Psoas muscle (tissue), 8 donors: ENCODE measurements at places on chromosomes 5 and 9. TPM values are rescaled to one million over a fixed set of nuclear protein-coding genes. Genes with fewer than 3 reads are reported as not detected.

The CSF2 gene
- total RNA-seq = not detected

The C5orf58 gene
- not detected for total RNA-seq

The IFNA13 gene
- total RNA-seq = not detected

The NR2F1 gene
- 1.3 TPM for total RNA-seq

The RICTOR gene
- 36.7 TPM for total RNA-seq

The WDR38 gene
- total RNA-seq = not detected

The ZDHHC11B gene
- total RNA-seq = 2.2 TPM

The SLC31A1 gene
- 6.7 TPM for total RNA-seq

The RAD17 gene
- total RNA-seq = 19.2 TPM

The SV2C gene
- not detected for total RNA-seq

The STARD4 gene
- 2.1 TPM for total RNA-seq

The TEK gene
- total RNA-seq = 5.7 TPM

The ARHGAP26 gene
- total RNA-seq = 12.0 TPM

- DNase-seq = no peak
- H3K4me3 ChIP-seq = no peak overlapping the region
- H3K4me1 ChIP-seq = no peaks in the 10 kb centered on the region
- H3K27me3 ChIP-seq = no peaks in the 10 kb centered on the region
- no peak overlapping the region for H3K27ac ChIP-seq
Measured at GRCh38 chr5:97297704-97298091, 114.7 kb upstream of the RIOK2 start.

GRCh38 chr5:121273833-121274433 lies 577.7 kb upstream of the FTMT start:
- no peak for DNase-seq
- no peak overlapping the region for H3K4me3 ChIP-seq
- no peak overlapping the region for H3K27ac ChIP-seq
- no peaks in the 10 kb centered on the region for H3K36me3 ChIP-seq

- no peaks in the 10 kb centered on the region for H3K36me3 ChIP-seq
- DNase-seq = no peak
- no peak overlapping the region for H3K27ac ChIP-seq
- no peak overlapping the region for H3K4me3 ChIP-seq
- peaks cover 10% of the 10 kb centered on the region for H3K4me1 ChIP-seq
Measured at GRCh38 chr9:110157823-110158664, 49.9 kb downstream of the C9orf152 start.

GRCh38 chr9:106718936-106719335 lies 144.0 kb upstream of the ZNF462 start:
- DNase-seq = no peak
- H3K4me3 ChIP-seq = no peak overlapping the region
- H3K27me3 ChIP-seq = no peaks in the 10 kb centered on the region
- no peaks in the 10 kb centered on the region for H3K36me3 ChIP-seq

GRCh38 chr5:32810804-32811203 lies 99.7 kb downstream of the NPR3 start:
- H3K4me3 ChIP-seq = no peak overlapping the region
- H3K36me3 ChIP-seq = no peaks in the 10 kb centered on the region
- no peaks in the 10 kb centered on the region for H3K27me3 ChIP-seq

DNA sequence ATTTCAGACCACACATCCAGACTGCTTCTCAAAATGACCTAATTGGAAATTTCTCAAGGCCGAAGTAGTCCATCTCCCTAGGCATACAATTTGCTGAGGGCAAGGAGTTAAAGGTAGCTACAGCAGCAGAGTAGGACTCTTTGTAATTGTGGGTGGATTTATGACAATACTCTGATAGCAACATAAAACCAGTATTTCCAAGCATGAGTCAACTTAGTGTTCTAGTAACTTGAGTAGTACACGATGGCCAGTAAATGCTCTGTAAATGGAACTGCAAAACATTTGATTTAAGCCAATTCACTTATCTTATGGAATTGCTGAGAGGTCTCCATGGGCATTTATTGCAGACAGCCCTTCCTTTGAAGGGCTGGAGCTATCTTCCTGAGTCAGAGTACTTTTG lies 352.2 kb downstream of the PLK2 start:
- DNase-seq = no peak
- H3K4me3 ChIP-seq = no peak overlapping the region
- H3K27me3 ChIP-seq = no peaks in the 10 kb centered on the region
- H3K4me1 ChIP-seq = no peaks in the 10 kb centered on the region
- no peak overlapping the region for H3K27ac ChIP-seq

- no peak for DNase-seq
- no peaks in the 10 kb centered on the region for H3K27me3 ChIP-seq
- H3K4me1 ChIP-seq = no peaks in the 10 kb centered on the region
Measured at GRCh38 chr9:122396614-122397148, 25.9 kb downstream of the PTGS1 start.

- peaks cover 14% of the 10 kb centered on the region for H3K4me1 ChIP-seq
- DNase-seq = no peak
- no peaks in the 10 kb centered on the region for H3K27me3 ChIP-seq
- H3K4me3 ChIP-seq = no peak overlapping the region
Measured at GRCh38 chr9:105333811-105334210, 89.4 kb downstream of the SLC44A1 start.

GRCh38 chr9:91915524-91916263 lies 34.3 kb downstream of the ROR2 start:
- no peak for DNase-seq
- no peaks in the 10 kb centered on the region for H3K4me1 ChIP-seq
- H3K4me3 ChIP-seq = no peak overlapping the region
- no peaks in the 10 kb centered on the region for H3K36me3 ChIP-seq
- no peak overlapping the region for H3K27ac ChIP-seq

- no peaks in the 10 kb centered on the region for H3K27me3 ChIP-seq
- H3K4me1 ChIP-seq = peaks cover 11% of the 10 kb centered on the region
- no peak for DNase-seq
- H3K27ac ChIP-seq = no peak overlapping the region
- H3K36me3 ChIP-seq = peaks cover 82% of the 10 kb centered on the region
Measured at GRCh38 chr5:888638-889035, 4.0 kb downstream of the BRD9 start.

DNA sequence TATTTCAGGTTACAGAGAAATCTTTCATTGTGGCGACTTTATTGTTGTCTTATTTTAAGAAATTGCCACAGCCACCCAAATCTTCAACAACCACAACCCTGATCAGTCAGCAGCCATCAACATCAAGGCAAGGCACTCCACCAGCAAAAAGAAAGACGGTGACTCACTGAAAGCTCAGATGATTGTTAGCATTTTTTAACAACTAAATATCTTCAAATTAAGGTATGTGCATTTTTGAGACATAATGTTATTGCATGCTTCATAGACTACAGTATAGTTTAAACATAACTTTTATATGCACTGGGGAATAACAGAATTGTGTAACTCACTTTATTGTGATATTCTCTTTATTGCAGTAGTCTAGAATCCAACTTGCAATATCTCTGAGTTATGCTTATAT lies 263.4 kb downstream of the TMEM232 start:
- no peak overlapping the region for H3K4me3 ChIP-seq
- H3K27me3 ChIP-seq = no peaks in the 10 kb centered on the region
- H3K4me1 ChIP-seq = no peaks in the 10 kb centered on the region
- DNase-seq = no peak
- no peak overlapping the region for H3K27ac ChIP-seq

DNA sequence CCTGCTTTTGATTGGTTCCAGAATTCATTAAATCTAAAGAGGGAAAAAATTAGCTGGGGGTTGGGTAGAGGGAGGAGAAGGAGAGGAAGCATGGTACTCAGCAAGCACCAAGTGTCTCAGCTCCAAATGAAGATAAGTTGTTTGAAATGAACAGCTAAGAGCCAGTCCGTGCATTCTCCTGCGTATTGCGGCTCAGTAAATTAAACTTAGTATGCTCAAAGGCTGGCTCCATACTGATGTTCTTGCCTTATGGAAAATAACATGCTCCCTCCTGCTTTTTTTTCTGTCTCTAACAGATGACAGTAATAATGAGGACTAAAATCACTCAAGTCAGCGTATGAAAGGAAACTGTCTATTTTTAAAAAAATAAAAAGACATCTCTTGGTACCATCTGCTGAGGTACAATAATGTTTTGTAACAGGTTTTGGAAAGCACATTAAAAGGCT lies 161.0 kb downstream of the SPATA31D1 start:
- no peaks in the 10 kb centered on the region for H3K27me3 ChIP-seq
- no peak overlapping the region for H3K27ac ChIP-seq
- peaks cover 4% of the 10 kb centered on the region for H3K4me1 ChIP-seq
- H3K4me3 ChIP-seq = no peak overlapping the region

GRCh38 chr5:11892832-11893231 lies 11.4 kb downstream of the CTNND2 start:
- no peaks in the 10 kb centered on the region for H3K27me3 ChIP-seq
- no peaks in the 10 kb centered on the region for H3K4me1 ChIP-seq
- H3K36me3 ChIP-seq = no peaks in the 10 kb centered on the region
- no peak overlapping the region for H3K4me3 ChIP-seq

- DNase-seq = no peak
- no peaks in the 10 kb centered on the region for H3K4me1 ChIP-seq
- no peak overlapping the region for H3K4me3 ChIP-seq
- H3K27me3 ChIP-seq = peaks cover 6% of the 10 kb centered on the region
- H3K36me3 ChIP-seq = no peaks in the 10 kb centered on the region
- H3K27ac ChIP-seq = no peak overlapping the region
Measured at GRCh38 chr9:92147030-92147851, 32.0 kb upstream of the SPTLC1 start.

GRCh38 chr9:61665330-61665751 lies 475.5 kb downstream of the SPATA31A7 start:
- no peaks in the 10 kb centered on the region for H3K36me3 ChIP-seq
- no peaks in the 10 kb centered on the region for H3K27me3 ChIP-seq
- no peak for DNase-seq
- no peak overlapping the region for H3K27ac ChIP-seq

DNA sequence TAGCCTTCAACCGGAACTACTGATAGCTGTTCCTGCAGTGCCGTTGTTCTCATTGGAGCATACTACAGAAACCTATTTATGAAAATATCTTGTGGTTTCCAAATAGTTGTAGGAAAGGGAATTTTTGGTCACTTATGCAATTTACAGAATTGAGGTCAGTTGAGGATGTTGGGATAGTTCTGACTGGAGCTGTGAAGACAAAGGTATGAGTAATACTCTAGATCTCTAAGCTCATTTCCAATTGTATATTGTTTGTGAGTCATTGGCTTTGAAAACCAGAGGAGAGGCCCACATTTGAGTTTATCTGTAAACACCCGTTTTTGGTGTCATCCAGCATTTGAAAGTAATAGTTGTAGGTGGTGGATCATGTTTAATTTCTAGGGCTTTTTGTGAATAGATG lies 561.3 kb upstream of the WWC1 start:
- DNase-seq = no peak
- no peaks in the 10 kb centered on the region for H3K27me3 ChIP-seq
- no peaks in the 10 kb centered on the region for H3K4me1 ChIP-seq
- no peak overlapping the region for H3K4me3 ChIP-seq
- no peaks in the 10 kb centered on the region for H3K36me3 ChIP-seq

- peak overlapping the region; percentile 91 for H3K27ac ChIP-seq
- H3K27me3 ChIP-seq = no peaks in the 10 kb centered on the region
- H3K4me3 ChIP-seq = peak overlapping the region; percentile 96
- peaks cover 40% of the 10 kb centered on the region for H3K4me1 ChIP-seq
- no peak for DNase-seq
Measured at GRCh38 chr9:127452691-127453090, 1.4 kb downstream of the LRSAM1 start.

DNA sequence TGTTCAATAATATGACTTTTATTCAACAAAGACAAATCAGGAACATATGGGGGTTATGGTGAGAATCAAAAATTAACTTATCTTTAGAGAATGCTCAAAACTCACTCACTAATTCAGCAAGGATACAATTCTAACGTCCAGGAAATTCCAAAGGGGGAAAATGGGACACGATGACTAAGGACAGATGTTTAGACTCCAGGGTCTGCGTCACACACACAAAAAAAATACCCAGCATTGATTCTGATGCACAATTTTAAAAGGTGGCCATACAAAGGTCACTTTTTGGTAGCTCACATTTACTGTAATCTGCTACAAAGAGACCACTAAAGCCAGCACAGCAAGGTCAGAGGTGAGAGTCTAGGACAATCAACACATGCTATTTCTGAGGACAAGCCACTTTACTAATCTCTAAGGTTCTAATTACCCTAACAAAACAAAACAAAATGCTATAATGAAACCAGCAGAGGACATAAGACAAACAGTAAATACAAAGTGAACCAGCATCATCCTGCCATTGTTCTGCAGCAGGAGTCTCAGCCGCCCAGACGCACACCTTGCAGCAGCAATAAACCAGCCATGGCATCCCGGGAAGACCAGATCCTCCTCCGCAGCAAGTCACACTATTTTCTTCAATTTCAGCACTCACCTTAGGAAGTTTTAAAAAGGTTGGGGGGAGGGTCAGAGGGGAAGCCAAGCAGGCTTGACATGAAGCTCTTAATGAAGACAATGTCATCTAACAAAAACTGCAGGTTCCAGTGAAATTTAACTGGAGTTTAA lies 57.8 kb downstream of the TTC39B start:
- no peaks in the 10 kb centered on the region for H3K36me3 ChIP-seq
- DNase-seq = no peak
- no peak overlapping the region for H3K4me3 ChIP-seq
- no peaks in the 10 kb centered on the region for H3K4me1 ChIP-seq
- no peak overlapping the region for H3K27ac ChIP-seq

- no peak overlapping the region for H3K4me3 ChIP-seq
- DNase-seq = no peak
- no peaks in the 10 kb centered on the region for H3K36me3 ChIP-seq
- no peaks in the 10 kb centered on the region for H3K4me1 ChIP-seq
- no peak overlapping the region for H3K27ac ChIP-seq
- peaks cover 3% of the 10 kb centered on the region for H3K27me3 ChIP-seq
Measured at GRCh38 chr5:122091936-122092600, 14.0 kb upstream of the LOX start.

DNA sequence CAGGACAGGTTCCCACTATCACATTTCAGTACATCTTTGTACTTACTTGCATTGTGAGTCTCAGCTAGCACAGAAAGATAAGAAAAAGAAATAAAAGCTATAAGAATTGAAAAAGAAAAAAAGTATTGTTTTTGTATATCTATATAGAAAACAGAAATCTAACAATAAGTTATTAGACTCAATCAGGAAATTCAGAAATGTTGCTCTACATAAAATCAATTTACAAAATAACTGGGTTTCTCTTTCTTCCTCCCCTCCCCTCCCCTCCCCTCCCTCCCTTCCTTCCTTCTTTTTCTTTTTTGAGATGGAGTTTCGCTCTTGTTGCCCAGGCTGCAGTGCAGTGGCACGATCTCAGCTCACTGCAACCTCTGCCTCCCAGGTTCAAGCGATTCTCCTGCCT lies 7.2 kb upstream of the CACNA1B start:
- H3K36me3 ChIP-seq = no peaks in the 10 kb centered on the region
- no peak for DNase-seq
- H3K4me1 ChIP-seq = no peaks in the 10 kb centered on the region
- H3K27ac ChIP-seq = no peak overlapping the region
- H3K4me3 ChIP-seq = no peak overlapping the region

GRCh38 chr9:38417003-38417945 lies 7.0 kb downstream of the IGFBPL1 start:
- DNase-seq = no peak
- H3K36me3 ChIP-seq = no peaks in the 10 kb centered on the region
- peaks cover 10% of the 10 kb centered on the region for H3K27me3 ChIP-seq
- no peak overlapping the region for H3K27ac ChIP-seq

GRCh38 chr9:86766912-86767311 lies 180.4 kb downstream of the GAS1 start:
- no peaks in the 10 kb centered on the region for H3K4me1 ChIP-seq
- DNase-seq = no peak
- no peak overlapping the region for H3K27ac ChIP-seq

- no peaks in the 10 kb centered on the region for H3K27me3 ChIP-seq
- peaks cover 20% of the 10 kb centered on the region for H3K4me1 ChIP-seq
- DNase-seq = no peak
- no peaks in the 10 kb centered on the region for H3K36me3 ChIP-seq
- no peak overlapping the region for H3K4me3 ChIP-seq
Measured at GRCh38 chr5:143046314-143046713, 276.1 kb downstream of the ARHGAP26 start.
